ENCODE measurements at places on chromosomes 4 and X. TPM values are rescaled to one million over a fixed set of nuclear protein-coding genes. Genes with fewer than 3 reads are reported as not detected.

- no peak for DNase-seq
Observed at GRCh38 chrX:508163-508562, 121.5 kb upstream of the PPP2R3B start.

- DNase-seq: no peak
Observed at GRCh38 chrX:68648960-68649359, 1.5 kb downstream of the STARD8 start.

MAGEA12 gene
- not detected for total RNA-seq

- DNase-seq: no peak
Observed at GRCh38 chr4:72933029-72933428, 136.5 kb downstream of the COX18 start.

TENM3 gene
- 38.2 TPM for total RNA-seq

GRCh38 chr4:159483110-159483781 is 380.4 kb downstream of the RAPGEF2 start:
- DNase-seq: no peak

- DNase-seq: no peak
Observed at GRCh38 chr4:10809905-10810304, 125.3 kb upstream of the CLNK start.

DNA sequence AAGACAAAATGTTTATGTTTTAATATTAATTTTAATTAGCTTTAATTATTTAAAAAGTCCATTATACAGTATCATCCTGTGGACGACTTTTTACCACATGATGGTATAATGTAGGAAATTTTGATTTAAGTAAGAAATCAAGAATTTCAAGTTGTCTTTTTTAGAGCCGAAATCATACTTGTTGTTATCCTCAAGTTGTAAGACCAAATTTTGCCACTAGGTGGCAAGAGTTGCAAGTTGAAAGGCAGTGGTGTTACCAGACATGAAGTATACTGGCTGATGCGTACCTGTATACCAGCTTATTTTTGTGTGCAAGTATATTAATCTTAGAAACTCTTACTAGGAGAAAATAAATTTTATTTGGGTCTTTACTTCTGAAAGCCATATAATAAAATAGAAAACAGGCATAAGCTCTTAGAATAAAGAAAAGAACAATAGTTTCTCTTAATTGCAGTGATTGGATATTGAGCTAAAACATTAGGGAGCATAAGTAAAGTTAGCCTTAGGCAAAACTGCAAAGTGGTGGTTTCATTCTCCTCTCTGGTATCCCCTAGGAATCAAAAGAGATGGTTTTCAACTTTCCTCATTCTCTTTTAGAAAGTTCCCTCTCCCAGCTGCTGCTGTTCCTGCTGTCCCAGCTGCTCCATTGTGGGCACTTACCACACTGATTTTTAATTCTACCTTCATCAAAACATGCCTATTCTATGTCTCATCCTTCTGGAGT is 118.0 kb upstream of the WDFY3 start:
- DNase-seq: no peak

DNA sequence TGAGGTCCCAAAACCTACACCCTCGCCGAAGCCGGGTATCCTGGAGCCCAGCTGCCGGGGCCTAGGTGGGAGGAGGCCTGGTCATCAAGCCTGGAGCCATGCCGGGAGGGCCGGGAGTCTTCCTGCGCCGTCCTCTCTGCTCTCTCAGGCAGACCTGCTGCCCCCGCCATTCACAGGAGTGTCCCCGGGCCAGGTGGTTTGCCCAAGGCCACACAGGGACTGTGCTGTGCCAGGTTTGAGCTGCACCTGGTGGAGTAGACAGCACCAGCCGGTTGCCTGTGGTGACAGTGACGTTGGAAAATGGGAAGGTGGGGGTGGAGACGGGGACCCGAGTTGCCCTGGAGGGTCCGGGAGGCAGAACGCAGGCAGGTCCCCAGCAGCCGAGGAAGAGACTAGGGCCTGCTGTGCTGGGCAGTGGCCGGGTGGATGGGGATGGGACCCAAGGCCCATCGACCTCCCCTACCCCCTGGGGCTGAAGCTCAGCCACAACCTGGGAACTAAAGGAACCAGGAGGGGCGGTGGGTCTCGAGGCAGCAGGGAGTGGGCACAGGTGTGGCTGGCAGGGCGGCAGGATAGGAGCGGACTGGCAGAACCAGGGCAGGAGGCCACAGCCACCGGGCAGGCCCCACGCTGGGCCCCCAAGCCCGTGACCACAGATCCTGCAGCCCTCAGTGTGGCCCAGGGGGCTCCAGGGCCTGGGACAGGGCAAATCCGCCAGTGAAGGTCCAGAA is 9.5 kb downstream of the DOK7 start:
- DNase-seq: no peak

- DNase-seq: no peak
Observed at GRCh38 chr4:74583089-74583700, 138.3 kb downstream of the AREG start.

SCRG1 gene
- 1.5 TPM for total RNA-seq

DNA sequence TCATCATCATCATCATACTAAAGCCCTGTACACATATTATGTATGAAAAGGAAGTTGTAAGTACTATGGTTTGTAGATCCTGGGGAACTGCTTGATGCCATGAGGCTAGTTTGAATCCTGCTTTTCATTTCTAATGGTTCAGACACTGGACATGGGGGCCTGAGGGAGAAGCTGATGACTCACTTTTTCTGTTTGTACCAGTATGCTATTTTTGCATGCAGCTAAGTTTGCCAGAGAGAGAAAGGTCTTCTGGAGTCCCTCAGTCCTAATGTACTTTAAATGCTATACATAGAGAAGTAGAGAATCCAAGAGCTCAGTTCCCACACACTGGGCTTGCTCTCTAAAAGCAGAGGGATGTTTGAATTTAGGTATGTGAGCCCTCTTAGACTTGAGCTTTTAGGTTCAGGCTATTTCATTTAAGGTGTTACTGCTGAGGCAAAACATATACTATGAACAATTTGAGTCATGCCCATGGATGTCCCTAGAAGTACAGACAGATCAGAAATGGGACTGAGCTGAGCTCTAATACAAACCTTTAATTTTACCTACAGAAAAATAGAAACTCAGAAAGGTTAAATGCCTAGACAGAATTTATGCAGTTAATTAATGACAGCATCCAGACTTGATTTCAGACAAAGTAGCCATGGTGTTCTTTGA is 17.6 kb upstream of the HS3ST1 start:
- DNase-seq: no peak

DNA sequence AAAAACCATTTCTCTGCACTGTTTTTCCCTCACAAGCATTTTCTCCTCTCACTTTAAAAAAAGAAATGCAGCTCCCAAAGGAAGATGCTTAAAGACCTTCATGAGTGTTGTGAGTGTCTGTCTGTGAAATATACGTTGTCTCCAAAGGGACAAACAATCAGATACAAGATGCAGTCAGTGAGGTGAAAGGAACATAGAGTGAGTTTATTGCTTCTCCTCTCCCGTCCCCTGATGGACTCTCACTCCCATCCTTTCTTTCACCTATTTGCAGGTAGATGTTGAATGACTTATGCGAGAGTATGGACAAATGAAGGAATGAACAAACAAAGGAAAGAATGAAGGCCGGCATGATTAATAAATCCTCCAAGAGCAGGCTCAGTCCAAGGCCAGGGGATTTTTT is 561.2 kb upstream of the DIPK2B start:
- no peak for DNase-seq

DNA sequence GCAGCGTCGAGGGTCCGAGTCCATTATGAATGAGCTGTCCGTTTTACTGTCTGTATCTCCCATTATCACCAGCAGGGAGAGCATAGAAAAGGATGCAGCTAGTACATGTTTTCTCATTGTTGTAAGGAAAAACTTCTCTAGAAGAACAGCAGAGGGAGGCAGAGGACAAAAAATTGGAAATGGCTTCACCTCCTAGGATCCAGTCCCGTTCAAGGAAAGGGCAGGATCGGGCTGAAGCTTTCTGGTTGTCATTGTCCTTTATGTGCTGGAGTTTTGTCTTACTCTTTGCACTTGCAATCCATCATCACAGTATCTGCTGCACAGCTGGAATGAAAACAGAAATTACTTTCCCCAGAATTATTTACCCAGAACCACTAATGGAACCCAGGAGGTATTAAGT is 14.7 kb downstream of the NDP start:
- DNase-seq: no peak

OPRPN gene
- total RNA-seq: not detected

- DNase-seq: no peak
Observed at GRCh38 chr4:56345458-56345857, 41.8 kb downstream of the AASDH start.

- no peak for DNase-seq
Observed at GRCh38 chr4:107733431-107733925, 13.4 kb upstream of the PAPSS1 start.

DNA sequence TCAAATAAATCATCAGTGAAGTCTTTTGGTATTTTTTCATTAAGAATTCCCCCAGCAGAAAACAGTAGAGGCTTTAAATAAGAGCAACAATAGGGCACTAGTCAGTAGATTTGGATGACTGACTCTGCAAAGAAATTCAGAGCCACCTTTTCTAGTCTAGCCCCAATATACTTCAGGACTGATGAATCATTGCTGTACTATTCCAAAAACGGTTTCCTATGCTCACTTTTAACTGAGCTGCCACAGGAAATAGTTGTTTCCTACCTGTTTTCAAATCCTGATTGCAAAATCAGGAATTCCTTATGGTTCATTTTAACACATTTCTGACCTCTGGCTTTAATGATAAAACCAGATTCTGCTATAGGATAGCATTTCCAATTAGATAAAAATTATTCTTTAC is 171.6 kb downstream of the NR3C2 start:
- no peak for DNase-seq

DNA sequence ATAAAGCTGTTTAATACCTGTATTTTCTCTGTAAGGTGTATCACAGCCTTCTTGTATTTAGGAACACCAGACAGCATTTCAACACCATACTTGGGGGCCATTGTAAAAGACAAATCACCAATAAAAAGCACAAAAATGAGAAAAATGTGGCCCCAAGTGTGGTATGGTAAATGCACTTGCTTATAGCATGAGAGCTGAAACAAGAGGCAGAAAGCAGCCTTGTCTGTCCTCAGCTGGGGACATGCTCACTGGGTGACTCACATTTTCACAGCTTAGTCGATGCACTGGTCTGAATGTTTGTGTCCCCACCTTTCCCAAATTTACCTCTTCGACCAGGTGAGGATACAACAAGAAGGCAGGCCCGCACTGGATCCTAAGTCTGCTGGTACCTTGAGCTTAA is 639.7 kb upstream of the AGA start:
- DNase-seq: no peak

SETD7 gene
- total RNA-seq: 56.9 TPM

DNA sequence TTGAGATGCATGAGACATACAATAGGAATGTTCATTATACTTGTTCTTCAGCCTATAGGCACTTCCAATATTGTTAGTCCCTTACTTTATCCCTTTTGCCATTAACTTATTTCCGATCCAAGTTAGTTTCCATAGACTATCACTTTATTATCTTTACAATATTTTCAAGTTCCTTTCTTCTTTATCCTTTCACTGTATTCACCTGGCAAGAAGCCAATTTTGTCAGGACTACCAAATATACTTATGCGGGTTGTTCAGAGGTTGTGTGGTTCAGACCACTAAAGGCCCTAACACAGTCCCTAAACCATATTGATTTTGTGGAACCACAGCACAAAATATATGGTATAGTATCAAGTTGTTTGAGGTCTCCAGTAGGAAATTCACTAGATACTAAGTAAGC is 245.0 kb upstream of the HTR2C start:
- no peak for DNase-seq

Data from sciatic nerve (tissue), 2 donors.